ENCODE measurements at places on chromosomes 12 and 14.
A peak's percentile ranks its signal among the peaks of the same experiment; 100 is the strongest.

DNA sequence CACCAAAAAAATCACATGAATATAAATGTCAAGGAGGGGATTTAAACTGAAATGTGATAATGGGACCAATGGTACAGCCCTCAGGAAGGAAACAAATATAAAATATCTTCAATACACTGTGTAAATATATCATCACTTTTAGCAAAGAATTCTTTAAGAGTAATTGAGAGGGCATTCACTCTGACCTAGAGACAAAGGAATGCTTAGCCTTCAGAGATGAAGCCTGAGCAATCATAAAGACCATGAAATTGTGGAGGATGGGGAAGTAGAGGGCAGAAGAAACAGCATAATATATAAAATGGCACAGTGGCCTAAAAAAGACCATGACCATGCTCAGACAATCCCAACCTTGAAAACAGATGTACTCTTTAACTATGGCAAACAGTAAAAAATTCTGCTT, 20.4 kb downstream of the YAF2 start:
- DNase-seq = no peak

GRCh38 chr12:123971770-123972456, 718 bp downstream of the CCDC92 start:
- no peak for DNase-seq

DNA sequence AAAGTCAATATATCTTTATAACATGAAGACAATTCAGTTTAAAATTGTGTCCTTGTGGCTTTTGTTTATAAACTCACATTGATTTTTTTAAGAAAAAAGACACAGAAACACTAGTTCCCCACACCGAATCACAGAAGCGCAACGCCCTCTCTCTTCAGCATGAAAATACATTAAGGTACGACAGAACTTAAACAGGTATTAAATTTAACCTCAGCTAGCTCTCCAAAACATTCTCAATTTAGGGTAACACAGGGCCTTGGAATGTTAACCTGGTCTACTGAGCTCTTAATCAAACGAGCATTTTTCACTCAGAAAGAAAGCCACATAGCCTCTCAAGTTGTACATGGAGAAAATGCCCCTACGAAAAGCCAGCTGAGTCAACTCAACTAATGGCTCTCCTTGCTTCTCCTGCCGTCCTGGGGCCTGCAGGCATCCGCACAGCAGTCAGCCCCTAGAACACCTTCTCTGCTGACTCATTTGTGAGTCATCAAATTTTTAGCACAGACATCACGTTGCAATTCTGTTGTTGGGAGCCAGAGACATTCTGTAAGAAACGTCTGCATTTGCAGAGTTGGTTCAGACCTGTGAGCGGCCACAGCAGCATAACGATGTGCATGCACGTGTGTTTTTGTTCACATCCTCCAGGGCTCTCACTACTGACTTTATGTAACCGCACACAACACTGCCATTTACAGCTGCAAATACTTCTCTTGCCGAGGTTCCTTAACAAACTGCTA, 141.6 kb downstream of the ITPR2 start:
- DNase-seq = no peak

DNA sequence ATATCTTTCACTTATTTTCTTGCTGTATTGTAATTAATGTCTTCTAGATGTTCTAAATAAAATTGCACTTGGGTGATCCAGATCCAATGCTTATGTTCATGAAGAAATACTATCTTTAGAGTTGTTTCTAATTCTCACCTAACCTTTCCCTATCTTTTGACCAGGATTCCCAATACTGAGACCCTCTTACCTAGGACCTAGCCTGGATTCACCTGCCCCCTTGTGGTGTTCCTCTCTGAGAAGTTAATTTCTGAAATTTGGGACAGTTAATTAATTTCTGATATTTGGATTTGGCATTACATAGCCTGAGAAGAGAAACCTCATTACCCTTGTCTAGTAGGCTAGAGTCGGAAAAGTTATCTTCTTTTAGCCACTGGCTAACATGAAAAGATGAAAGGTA, 29.5 kb downstream of the FOXA1 start:
- no peak for DNase-seq

- DNase-seq = no peak
Observed at GRCh38 chr14:103562179-103562428, 353 bp downstream of the BAG5 start.

DNA sequence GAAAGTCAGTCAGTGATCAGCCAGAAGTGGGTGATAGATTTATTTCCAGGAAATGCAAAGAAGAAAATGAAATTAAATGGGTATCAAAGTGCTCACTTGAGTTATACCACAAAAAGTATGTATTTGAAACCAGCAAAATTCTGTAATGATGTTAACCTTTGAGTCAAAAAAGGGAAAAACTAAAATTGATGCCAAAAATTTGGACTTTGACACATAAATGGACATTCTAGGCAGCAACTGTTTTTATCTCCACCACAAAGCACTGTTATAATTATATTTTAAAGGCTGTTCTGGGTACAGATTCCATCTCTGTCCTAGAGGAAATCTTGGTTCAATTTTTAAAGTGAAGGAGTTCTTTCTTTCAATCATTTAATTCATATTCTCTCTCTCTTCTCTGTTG, 31.7 kb upstream of the KCNJ8 start:
- DNase-seq = no peak

- no peak for DNase-seq
Observed at GRCh38 chr12:19620222-19620621, 180.9 kb downstream of the AEBP2 start.

GRCh38 chr12:26153421-26154154, 28.8 kb upstream of the BHLHE41 start:
- no peak for DNase-seq

GRCh38 chr12:98466640-98467400, 48.6 kb upstream of the TMPO start:
- no peak for DNase-seq

DNA sequence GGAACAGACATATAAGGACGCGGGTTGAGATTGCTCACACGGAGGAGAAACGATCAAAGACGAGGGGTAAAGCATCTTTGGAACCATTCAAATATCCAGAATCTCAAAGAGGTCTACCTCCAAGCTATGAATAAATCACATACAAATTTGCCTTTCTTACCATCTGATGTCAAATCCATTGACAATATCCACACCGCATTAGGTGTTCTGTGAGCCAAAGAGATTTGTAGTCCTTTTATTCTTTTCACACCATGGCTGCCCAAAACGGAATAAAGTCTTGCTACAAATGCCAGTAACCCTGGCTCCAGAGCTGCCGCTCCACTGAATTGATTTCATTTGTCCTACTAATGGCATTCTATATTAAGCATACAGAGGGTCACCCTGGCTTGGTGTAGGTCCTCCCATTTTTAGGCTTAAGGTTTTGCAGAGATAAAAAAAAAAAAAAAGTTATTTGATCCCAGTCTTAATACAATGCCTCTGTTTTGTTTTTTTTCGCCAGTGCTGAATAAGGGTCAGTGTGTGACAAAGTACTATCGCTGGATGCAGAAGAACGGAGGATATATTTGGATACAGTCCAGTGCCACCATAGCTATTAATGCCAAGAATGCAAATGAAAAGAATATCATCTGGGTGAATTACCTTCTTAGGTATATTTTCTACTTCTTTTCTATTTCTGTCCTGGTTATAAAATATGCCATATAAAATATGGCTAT, 157.3 kb downstream of the EGLN3 start:
- no peak for DNase-seq

DNA sequence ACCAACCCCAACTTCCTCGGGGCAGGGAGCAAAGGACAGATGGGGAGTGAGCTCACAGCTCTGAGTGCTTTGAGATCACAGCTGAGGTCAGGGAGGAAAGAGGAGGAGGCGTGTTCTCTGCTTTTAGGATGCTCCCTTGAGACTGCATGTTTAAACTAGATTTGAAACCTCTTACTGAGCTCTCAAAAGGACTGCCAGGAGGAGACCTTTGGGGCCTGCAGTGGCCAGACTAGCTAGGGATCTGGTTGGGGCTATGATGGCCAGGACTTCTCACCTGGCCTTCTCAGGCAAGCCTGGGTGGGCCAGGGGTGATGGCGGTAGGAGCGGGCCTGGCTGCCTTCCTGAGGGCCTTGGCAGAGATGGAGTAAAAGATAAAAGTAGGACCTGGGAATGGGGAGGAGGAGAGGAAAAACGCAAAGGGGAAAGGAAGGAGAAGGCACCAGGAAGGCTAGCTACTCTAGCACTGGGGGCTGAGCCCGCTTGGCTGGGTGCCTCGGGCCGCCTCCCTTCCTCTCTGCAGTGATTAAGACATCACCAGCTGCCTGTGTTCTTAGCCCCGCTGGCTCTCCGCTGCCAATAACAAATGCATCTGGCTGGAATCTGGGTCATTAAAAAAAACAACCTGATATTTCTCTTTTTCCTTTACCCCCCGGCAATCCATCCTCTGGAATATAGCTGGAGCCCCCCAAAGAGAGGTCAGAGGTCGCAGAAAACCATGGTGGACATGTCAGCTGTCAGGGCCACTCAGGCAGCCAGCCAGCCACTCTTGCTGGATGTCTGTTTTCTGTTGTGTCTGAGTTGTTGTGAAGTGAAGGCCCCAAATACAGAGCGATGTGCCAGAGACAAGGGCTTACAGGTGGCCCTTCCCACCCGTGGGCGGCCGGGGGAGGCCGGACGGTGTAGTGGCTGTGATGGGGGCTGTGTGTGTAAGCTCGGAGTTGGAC, 141.3 kb downstream of the TSPAN9 start:
- DNase-seq = peak; percentile 47

DNA sequence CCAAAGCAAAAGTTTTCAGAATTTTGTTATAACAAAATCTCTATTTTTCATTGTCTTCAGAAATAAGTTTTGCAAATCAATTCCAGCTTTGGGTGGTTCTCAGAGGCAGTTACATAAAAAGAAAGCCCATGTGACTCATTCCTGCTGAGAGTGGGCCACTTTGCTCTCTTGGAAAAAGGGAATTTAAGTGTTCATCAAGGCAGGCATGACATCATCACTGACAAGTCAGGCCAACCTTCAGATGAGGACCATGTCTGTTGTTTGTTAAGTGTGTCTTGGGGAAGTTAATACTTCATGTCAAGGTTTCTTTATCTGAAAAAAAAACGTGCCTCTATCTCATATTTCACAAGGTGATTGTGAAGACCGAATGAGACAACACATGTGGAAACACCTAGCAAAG, 519.8 kb upstream of the TMPO start:
- DNase-seq = no peak

DNA sequence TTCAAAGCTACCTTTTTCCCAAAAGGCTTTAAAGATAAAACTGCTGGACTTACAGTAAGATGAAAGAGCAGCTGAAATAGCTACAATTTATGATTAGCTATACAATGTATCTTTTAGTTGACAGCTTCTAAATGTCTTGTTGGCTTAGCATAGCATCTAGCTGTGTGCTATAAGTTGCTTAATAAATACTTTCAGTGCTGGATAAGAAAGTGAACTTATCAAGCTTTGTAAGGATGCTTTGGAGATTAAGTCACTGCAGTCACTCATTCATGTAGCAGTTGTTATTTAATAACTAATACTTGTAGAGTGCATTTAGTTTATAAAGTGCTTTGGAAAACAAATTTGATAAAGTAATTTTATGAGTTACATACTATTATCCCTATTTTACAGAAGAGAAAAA, 14.6 kb downstream of the CFAP54 start:
- DNase-seq = no peak

DNA sequence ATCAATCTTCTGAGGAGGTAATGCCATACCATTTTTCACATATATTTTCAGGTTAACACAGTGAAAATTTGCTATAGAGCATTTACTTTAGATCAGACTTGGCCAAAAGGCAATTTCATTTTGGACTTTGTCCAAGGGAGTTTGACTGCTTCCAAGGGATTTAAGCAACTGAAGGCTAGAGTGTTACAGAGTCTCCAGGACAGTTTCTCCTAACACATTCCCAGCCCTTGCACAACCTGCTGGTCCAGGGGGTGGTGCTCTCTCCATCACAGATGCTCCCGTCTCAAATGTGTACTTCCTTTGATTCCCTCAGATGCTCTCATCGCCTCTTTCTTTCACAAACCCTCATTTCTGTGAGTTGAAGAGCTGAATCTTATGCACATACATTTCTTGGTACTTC, 143.1 kb downstream of the TPH2 start:
- no peak for DNase-seq

DNA sequence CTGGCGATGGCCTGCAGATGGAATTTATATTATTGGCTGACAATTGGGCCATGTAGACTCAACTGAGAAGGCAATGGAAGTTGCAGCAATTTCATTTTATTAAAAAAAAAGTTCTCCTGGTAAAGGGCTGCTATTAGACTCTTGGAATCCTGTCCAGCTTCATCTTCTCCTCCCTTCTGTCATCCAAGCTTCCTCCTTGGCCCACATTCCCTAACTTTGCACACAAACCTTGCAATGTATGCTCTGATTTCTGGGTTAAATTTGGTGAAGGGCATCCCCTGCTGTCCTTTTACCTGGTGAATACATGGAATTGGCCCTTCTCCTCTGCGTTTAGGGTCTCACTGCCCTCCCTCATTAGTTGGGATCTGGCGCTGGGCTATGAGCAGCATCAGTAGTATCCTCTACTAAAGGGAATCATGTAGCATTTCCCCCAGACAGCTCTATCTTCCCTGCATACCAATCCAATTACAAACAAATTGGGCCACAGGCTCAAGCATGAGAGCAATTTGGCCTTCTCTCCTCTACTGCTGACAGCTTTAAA, 336.9 kb downstream of the BMP4 start:
- no peak for DNase-seq

DNA sequence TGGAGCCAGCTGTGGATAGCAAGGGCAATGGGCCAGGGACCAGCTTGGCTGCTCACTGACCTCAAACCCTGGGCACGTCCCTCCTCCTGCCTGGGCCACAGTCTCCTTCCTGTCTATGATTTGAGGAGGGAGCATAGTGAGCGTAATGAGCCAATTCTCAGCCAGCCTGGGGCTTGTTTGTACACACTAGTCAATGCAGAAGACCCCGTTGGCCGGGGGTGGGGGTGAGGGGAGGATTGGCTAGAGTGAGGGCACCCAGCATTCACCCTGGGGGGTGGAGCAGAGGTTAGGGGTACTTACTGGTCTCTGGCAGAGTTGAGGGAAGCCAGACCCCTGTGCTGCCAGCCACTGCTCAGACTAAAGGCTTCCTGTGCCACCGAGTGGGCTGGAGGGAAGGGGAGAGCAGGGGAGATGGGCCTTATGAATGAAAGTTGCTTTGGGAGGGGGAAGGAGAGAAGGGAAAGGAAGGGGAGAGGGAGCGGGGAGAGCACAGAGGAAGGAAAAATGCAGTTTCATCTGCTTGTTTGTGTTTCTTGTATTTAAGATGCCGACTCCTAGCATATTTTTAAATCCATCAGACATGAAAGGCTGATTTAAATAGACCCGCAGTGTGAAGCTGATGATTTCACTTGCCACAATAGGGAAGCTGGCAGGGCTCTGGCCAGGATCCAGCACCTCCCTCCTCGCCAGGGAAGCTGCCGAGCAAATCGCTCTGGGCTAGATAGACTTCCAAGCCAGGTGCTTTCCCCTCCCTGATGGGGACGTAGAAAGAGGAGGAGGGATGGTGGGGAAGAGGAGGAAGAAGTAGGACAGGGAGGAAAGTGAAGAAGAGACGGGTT, 114.0 kb downstream of the PRMT8 start:
- DNase-seq = no peak

DNA sequence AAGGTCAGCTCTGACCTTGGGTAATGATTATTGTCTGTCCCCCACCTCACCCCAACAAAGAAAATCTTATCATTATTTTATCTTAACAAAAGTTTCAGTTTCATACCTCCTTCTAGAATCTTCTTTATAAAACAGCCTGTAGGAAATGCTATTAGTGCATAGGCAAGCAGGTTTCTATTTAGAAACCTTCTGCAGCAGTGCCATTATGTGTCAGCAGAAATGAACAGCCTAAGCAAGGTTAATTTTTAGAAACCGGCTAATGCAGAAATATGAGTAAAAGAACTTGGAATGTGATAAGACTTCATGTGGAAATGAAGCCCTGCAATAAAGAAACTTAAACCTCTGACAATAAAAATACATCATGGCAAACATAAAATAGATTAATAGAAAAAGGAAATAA, 814.4 kb downstream of the FSCB start:
- DNase-seq = no peak
